ENCODE measurements at places on chromosomes 3 and 15.

DNA sequence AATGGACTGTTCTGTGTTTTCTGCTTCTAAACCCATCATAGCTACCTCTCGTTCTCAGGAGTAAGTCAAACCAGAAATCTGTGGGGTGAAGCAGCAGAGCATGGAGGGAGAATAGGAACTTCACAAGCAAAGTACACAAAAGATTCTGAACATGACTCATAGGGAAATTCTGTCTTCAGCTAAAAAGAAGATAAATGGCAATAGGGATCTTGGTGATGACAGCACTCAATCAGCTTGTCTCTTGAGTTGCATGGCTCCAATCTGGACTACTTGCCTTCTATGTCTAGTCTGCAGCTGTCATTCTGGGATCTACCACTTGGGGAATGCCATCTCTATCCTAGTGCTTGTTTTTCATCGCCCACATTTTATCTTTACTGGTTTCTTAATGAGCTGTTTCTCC lies 13.5 kb upstream of the GRAMD1C start:
- no peak for DNase-seq

GRCh38 chr3:157128771-157129681 lies 30.9 kb downstream of the CCNL1 start:
- no peak for DNase-seq

DNA sequence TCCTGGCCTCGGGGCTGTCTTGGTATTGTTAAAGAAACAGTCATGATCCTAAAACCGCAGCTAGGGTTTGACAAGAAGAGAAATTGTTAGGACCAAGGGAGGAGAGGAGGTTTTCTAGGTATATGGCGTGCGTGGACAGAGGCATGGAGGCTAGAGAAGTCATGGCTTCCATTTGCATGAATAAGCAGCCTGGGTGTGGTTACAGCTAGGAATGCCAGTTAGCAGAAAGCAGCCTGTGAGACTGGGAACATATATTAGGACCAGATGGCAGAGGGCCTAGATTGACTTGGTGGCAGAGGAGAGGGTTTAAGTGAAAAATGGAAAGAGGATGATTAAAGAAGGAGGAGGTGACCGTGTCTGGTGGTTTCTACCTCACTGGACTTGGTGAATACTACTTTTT lies 573.6 kb upstream of the ARRDC4 start:
- DNase-seq = no peak

GRCh38 chr3:142595581-142595950 lies 627 bp upstream of the PLS1 start:
- DNase-seq = no peak

DNA sequence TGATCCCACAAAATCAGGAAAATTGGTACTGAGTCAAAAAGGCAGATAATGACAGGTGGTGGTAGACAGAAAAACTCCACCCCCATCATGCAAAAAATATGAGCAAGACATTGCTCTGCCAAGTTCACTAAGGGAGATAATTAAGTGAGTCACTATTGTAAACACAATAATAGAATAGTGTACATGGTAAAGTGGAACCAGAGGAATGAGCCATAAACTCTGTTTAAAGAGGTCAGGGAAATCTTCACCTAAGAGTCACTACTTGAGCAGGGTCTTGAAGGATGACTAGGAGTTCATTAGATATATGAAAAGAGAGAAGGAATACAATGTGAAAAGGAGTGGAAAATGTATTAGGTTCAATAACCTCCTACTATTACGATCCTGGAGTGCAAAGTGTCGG lies 213.4 kb upstream of the PEX5L start:
- no peak for DNase-seq

GRCh38 chr15:45333550-45333949 lies 44.8 kb downstream of the GATM start:
- no peak for DNase-seq

GRCh38 chr3:23993556-23994243 lies 48.6 kb downstream of the NR1D2 start:
- DNase-seq = no peak

GRCh38 chr15:36594556-36595090 lies 15.2 kb downstream of the CDIN1 start:
- DNase-seq = no peak

GRCh38 chr3:39548282-39548681 lies 80.8 kb downstream of the MOBP start:
- no peak for DNase-seq

- no peak for DNase-seq
Observed at GRCh38 chr3:34260271-34261000, 462.0 kb downstream of the PDCD6IP start.

GRCh38 chr15:51077221-51078153 lies 17.2 kb downstream of the TNFAIP8L3 start:
- DNase-seq = no peak

DNA sequence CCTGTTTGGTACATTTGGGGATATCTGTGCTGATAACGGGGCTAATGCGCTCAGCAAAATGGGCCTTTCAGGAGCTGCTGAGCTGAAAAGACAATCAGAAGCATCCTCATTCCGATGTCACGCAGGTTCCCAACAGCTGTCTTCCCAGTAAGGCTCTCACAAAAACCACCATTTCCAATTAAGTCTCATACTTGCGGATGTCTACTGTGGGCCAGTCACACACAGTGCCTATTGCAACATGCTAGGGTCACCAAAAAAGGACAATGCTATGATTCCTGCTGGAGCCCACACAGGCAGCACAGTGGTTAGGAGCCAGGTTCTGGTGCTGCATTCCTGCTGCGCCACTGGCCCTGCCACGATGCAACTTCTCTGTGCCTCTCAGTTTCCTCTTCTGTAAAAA lies 16.4 kb upstream of the LDHAL6B start:
- no peak for DNase-seq

GRCh38 chr3:133137042-133137996 lies 99.1 kb downstream of the TMEM108 start:
- no peak for DNase-seq

DNA sequence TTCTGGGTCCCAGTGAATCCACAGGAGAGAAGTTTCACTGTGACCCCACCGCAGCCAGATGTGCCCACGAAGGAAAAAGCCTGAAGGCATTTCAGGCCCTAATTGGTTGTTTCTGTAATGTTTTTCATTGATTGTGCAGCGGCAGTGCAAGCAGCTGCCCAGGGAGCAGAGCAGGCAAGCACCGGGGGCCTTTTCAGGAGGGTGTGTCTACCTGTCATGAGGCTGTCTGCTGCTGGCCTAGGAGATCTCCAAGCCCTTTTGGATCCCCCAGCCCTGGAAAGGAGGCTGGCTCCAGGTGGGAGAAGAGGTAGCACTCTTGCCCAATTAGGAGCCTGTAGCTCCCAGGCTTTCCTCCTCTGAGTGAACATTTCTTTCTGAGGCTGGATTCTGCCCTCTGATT lies 108.8 kb downstream of the EPHB1 start:
- DNase-seq = no peak

- no peak for DNase-seq
Observed at GRCh38 chr15:52080031-52080430, 32.5 kb downstream of the BCL2L10 start.

GRCh38 chr15:98580572-98580971 lies 67.8 kb upstream of the IGF1R start:
- no peak for DNase-seq

DNA sequence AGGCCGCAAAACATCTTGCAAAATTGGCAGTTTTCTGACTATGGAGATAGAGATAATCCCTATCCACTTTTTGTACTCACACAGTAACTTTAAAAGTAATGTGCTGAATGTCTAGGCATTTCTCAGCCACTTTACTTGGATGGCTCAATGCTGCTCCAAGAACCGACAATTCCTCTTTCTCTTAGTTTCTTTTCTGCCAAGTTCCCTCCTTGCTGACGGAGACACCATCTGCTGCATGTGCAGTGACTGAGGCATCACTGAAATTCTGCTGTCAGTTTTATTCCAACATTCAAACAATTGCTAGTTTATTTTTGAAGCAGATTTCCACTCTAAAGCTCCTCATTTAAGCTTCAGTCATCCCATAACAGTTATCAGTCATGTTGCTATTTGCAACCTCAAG lies 116.0 kb upstream of the RBMS3 start:
- no peak for DNase-seq

GRCh38 chr3:49942651-49943050 lies 2.7 kb downstream of the RBM6 start:
- no peak for DNase-seq

DNA sequence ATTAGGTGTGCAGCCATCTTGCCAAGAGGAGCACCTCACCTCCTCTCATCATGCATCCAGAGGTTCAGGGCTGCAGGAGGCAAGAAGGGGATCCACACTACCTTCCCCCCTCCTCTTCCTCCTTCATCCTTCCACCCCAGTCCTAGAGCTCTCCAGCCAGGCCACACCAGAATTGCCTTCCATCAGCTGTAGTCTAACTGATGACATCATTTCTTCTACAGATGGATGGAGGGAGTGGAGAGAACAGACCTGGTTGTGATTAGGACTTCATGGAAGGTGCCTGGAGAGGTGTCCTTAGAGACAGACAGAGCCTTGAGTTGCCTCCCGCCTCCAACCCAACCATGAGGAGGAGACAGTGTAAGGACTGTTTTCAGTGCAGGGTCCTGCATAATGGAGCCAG lies 14.9 kb downstream of the SEMA5B start:
- DNase-seq = no peak

- DNase-seq = no peak
Observed at GRCh38 chr3:13224967-13225366, 151.7 kb upstream of the IQSEC1 start.

- no peak for DNase-seq
Observed at GRCh38 chr3:65425880-65426279, 612.8 kb downstream of the MAGI1 start.

- DNase-seq = no peak
Observed at GRCh38 chr3:31980530-31981205, 394 bp downstream of the OSBPL10 start.

DNA sequence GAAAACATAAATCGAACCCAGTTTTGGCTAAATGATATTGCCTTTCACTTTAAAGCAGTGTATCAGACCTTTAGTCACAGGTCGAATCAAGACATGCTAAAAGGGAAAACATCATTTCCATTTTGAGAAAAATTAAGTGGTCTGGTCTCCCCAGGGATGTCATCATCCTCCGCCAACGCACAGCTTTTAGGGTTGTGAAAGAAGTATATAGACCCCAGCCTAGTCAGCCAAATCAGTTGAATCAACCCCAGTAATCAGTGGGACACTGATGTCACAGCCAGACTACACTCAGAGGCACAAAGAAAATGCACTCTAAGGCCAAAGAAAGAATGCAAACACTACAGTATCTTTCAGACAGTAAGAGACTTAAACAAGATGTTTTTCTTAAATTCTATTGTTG lies 187.4 kb downstream of the ZIC4 start:
- no peak for DNase-seq
